Stimulated activated CD8-positive, alpha-beta memory T cell treated with anti-CD3 and anti-CD28 coated beads, Interleukin-7, amount 100 ng/mL, for 4 hours (primary cell): ENCODE measurements at places on chromosomes 1 and 21.

DNA sequence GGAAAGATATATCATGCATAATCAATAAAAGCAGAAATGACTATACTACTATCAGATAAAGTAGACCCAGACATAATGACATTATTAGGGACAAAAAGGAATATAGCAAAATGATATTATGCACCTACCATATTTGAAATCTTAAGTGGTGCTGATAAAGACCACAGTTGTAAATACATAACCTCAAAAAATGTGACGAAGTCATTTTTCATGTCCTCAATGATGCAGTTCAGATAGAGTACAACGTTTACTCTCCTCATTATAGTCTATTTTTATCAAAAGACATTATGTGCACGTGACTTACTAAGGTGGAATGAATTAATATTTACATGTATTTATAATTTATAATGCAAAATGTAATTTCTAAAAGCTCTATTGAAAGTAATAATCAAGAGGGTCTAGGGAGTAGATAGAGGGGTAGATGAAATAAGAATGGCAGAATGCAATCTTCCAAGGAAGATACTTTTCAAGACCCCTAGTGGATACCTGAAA is 61.7 kb upstream of the TNFSF4 start:
- no peak for DNase-seq

DNA sequence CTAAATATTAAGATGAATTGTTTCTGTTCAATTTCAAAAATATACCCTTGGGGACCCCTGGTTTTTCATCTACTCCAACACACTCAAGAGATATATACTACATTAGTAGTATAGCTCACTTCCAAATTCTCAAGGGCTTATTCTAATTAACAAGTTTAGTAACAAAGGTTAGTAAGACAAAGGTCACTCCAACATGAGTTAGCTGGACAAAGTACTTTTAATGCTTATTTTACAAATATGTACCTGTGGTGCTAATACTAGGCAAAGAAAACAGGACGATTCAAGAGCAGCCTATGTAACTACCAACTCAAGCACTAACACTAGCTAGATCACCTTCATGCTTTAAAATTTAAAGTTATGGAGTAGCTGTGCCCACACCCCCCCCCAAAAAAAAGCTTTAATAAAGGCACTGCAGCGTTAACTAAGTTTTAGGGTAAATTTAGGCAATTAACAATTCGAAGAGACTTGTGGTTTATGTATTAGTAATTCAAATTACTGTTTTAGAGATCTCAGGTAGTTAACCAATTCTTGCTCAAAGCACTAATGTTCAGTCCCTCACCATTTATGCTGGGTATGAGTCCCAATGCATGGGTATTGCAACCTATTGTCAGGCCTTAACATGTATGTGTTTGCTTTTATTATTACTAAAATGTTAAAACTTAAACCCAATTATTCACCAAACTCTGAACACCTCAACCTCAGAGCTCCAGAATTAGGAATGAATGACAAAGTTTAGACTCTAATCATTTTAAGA is 14.1 kb downstream of the HNRNPU start:
- DNase-seq: no peak

DNA sequence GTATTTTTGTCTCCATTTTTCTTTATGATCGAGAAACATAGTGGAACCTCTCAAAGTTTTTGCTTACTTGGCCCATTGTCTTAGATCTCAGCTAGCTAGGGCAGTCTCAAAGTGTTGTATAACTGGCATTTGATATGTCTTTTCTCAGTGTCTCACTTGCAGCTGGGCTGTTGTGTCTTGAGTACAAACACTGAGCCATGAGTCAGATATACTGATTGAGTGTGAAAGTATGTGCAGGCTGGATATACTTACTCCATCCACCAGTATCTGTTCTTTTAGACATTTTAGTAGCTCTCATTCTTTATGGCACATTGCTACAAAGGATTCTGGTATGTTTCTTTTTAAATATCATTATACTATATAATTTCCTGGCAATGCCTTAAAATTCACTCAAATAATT is 14.3 kb upstream of the GPR52 start:
- DNase-seq: no peak

- no peak for DNase-seq
These were observed 43.2 kb upstream of the ACTRT2 start for GRCh38 chr1:2977886-2978611.

DNA sequence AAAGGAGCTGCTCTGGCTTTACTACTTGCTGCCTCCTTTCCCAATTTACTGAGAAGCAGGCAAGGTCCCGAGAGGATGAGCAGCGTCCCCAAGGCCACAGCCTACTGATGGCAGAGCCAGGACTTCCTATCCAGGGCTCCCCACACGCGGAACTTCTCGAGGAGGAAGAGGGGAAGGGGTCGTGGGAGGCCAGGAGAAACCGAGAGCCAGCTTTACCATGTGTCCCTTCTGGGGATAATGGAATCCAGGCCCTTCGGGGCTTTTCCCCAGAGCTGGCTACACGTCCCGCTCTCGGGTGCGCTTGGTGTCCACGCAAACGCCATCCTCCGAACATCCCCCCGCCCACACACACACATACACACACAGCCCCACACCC is 4.3 kb upstream of the CCN1 start:
- no peak for DNase-seq

- DNase-seq: no peak
These were observed 46.4 kb upstream of the S1PR1 start for GRCh38 chr1:101190441-101190840.

DNA sequence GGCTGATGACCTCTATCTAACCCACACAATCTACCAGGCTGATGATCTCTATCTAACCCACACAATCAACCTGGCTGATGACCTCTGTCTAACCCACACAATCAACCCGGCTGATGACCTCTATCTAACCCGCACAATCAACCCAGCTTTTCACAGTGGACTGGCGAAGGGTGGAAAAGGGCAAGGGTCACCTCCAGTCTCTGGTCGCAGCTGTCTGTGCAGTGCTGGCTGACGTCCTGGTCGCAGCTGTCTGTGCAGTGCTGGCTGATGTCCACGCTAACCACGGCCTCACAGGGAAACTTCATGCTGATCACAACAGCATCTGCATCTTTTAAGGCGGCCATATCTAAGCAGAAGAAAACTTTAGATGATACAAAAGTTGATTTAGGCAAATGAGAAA is 12.2 kb upstream of the CCDC27 start:
- no peak for DNase-seq

- no peak for DNase-seq
These were observed 14.9 kb upstream of the APP start for GRCh38 chr21:26185446-26185845.

DNA sequence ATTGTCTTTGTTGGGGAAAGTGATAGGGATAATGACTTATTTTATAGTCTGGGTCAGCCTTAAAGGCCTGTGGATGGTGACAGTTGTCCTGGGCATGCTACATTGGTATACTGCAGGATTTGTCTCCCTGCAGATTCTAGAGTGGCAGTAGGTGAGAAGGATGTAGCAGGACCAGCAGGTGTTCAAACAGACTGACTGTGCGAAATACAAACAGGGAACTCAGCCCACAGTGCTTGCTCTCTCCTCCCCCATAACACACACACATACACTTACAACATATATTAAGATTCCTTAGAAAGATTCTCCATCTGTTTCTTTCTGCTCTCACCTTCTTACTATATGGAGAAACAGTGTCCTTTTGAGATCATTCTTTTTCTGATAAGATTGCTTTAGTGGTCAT is 6.9 kb downstream of the PDE4B start:
- no peak for DNase-seq

- no peak for DNase-seq
These were observed 2.5 kb downstream of the PDZK1IP1 start for GRCh38 chr1:47187231-47187925.

DNA sequence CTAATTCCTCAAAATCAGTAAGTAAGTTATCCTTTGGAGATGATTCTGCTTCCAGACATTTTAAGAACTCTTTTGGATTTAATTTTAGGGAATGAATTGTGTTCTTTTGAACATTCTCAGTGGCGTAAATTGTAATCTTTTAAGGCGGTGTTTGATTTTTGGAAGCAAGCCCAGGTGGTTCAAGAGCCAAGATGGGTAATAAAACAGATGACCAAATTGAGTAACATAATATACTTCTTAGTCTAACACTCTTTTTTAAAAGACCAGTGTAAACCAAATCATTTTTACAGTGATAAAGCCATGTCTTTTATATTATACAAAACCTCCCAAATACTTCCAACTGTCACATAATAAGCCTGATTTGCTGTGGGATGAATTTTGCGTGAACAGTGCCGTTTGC is 133.8 kb downstream of the LRRC40 start:
- no peak for DNase-seq

GRCh38 chr1:30903343-30904034 is 5.1 kb downstream of the SDC3 start:
- DNase-seq: no peak
